ENCODE measurements at places on chromosomes 5 and 9.

DNA sequence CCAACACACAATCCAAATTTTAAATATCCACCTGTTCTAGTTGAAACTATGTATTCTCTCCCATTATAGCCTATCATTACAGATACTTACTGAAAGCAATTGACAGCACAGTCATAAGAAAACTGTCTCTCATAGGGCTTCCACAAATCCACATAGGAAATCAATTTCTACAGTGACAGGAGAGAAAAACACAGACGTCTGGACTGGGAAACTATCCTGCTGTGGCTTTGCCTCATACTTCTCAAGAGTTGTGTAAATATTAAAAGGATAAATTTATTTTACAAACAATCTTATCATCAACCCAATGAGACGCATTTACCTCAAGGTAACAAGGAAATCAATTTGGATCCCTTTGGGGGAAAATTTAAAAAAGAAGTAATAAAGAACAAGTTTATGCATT lies 517.5 kb downstream of the EFNA5 start:
- DNase-seq, result no peak

GRCh38 chr9:589723-590122 lies 251.8 kb upstream of the DMRT1 start:
- DNase-seq, result no peak

DNA sequence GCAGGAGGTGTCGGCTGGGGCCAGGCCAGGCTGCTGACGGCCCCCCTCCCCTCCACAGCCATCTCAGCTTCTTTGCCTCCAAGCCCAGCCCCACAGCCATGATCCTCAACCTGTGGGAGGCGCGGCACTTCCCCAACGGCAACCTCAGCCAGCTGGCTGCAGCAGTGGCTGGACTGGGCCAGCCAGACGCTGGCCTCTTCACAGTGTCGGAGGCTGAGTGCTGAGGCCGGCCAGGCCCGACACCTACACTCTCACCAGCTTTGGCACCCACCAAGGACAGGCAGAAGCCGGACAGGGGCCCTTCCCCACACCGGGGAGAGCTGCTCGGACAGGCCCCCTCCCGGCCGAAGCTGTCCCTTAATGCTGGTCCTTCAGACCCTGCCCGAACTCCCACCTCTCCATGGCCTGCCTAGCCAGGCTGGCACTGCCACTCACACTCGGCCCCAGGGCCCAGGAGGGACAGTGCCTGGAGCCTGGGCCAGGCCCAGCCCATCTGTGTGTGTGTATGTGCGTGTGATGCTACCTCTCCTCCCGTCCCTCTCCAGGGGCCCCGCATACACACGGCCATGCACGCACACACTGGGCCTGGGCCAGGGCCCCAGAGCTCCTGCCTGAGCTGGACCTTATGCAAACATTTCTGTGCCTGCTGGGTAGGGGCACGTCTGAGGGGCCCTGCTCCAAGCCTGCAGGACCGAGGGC lies 19.3 kb downstream of the HK3 start:
- no peak for DNase-seq

GRCh38 chr5:147568710-147569406 lies 59.0 kb upstream of the DPYSL3 start:
- no peak for DNase-seq

GRCh38 chr9:110148384-110148783 lies 59.6 kb downstream of the C9orf152 start:
- no peak for DNase-seq

DNA sequence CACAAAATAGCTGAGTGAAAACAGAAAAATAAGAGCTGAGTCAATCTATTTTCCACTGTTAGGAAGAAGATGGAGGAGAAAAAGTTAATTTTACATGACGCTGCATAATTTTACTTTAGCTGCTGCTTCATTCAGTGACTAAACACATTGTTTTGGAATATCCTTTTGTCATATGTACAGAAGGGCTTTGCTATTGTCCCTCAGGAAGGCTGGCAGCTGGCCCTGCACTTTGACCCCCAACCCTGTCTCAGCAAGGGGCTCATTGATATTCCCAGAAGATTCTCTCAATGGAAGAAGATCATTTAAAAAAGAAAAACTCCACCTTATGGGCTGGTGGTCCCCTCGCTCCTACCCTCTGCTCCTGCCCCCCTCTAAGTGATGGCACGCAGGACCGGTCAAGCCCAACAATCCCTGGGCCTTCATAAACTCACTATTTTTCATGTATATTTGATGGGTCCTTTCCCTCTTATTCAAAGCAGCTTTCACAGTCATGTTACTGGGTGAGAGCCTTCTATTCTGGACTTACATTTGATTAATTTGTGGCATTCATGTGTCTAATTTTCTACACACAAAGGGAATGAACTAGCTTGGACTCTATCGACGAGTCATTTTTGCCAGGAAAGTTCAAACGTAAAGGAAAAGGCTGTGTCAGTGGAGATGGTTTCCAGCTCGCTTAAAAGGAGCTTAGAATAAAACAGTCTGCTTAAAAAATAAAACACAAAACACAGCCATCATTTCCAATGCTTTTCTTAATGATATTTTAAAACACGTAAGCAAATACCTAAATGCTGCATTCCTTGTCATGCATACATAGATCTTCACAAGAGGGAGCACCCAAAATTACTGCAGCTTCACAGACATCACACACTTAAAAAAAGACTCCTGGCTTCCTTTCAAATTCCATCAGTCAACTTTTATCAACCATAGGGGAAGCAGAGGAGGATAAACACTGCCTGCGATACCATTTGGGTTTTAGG lies 104.7 kb downstream of the EFNA5 start:
- peak; percentile 71 for DNase-seq

DNA sequence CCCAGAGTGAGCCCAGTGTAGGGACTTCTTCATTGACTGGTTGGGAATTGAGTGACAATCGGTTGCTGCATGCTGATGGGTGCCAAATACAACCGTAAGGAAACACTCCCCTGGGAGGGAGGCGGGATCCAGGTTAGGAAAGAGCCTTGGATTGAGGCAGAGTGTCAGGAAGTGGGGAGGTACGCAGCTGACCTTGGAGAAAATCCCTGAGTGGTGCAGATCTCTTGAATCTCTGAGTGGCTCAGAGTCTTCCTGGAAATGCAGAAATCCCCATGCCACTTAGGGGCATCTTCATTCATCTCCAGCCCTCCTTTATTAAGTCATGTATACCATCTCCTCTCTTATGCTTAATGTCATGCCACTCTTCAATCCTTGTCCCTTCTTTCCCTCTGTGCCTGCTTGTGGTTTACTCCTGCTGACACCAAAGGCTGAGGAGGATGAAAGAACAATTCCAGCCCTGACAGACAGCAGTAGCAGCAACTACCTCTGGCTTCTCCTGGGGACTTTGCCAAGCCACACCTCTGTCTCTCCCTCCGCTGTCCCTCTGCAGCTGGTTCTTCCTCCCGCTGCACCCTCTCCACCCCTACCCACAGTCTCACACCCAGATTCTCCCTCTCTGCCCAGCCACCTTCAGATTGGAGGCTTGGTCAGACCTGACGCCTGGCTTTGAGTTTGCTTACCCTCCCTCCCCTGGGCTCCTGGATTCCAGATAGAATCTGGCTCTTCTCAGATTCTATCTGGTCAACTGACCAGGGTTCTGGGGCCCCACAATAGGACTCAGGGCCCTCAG lies 14.1 kb upstream of the LCP2 start:
- DNase-seq, result no peak

DNA sequence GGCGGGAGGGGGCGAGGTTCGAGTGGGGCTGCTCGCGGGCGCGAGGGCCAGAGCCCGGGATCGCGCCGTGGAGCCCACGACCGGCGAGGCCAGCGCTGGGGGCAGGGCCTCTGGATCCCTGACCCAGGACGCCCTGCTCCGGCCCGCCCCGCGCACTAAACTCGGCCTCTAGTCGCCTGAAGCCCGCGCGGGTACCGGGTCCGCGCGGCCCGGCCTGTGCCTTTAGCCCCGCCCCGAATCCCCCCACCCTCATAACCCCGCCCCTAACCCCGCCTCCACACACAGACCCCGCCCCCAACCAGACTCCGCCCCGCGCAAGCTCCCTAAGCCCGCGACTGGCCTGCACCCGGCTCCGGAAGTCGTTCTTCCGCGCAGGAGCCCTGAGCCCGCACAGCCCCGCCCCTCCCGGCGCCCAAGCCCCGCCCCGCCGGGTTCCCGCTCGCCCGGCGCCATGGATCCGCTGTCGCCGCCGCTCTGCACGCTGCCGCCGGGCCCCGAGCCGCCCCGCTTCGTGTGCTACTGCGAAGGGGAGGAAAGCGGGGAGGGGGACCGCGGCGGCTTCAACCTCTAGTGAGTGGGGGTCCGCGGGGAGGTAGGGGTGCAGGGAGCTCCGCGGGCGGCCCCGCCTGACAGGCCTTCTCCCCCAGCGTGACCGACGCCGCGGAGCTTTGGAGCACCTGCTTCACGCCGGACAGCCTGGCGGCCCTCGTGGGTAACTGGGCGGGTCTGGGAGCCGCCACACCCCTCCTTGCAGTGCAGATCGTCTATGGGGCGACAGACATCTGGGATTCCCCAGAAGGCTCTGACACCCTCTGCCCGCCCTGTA lies at the start of gene PAXX:
Gene PAXX, plus strand, starts transcription at position 430 of the 826 bp plus-strand sequence. Its CDS starts 22 bp downstream, at position 452.
- peak; percentile 86 for DNase-seq

- no peak for DNase-seq
Observed at GRCh38 chr5:138338411-138339090, 485 bp downstream of the FAM53C start.

DNA sequence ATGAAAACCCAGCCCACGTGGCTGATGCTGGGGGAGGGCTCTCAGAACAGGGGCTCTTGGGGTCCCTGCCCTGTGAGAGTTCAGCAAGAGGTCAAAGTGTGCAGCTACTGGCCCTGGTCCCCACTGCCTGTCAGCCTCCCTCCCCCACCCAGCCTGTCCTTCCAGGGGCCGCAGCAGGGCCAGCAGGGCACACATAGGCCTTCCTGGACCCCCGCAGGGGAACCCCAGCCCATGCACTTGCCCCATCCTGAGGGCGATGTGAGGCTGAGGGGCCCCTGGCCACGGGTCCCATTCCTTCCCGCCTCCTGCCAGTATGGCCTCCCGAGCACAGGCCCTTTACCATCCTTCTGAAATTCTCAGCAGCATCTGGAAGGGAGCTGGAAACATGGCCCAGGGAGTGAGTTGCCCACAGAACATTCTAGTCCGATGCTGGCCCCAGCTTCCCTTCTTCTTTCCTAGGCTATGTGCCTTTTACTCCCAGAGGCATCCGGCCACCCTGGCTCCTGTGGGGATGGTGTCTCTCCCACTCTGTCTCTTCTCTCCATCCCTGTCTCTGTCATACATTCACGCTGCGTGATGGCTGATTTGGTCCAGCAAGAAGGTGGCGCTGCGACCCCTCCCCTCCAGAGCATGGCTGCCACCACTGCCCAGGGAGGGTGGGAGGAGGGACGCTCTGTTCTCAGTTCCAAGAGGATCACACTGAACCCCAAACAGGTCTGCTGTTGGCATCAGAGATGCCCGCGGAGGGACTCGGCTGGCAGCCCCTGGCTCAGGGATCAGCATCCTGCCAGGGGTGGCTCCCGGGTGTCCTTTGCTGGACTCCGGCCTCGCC lies 19.6 kb downstream of the MRPL36 start:
- DNase-seq, result no peak

GRCh38 chr9:27967210-27967609 lies 393.9 kb upstream of the C9orf72 start:
- no peak for DNase-seq

DNA sequence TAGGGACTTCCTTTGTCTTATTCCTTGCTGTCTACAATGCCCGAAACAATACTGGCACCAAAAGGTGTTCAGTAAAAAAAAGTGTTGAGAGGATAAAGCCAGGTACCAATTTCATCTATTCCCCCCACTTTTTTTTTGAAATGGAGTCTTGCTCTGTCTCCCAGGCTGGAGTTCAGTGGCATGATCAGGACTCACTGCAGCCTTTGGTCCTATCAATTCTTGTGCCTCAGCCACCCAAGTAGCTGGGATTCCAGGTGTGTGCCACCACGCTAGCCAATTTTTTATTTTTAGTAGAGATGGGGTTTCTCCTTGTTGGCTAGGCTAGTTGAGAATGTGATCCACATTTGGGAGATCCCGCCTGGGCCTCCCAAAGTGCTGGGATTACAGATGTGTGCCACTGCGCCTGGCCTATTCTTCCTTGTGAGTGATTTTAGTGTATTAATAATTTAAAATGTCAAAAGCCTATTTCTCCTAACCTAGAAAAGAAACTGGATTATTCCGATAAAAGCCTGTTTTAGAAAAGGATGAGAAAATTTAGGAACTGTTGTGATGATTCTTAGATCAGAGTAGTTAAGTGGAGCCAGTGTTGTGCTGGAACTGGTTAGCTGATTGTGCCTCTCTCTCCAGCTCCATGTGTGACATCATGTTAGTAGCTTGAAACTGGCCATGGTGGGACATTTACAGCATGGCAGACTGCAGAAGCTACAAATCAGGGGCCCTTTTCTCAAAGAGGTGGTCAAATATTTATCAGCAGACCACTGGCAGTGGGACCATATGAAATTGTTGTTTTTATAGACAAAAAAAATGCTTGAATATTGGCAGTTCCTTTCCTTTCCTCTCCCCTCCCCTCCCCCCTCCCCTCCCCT lies 14.3 kb downstream of the CDC42SE2 start:
- DNase-seq, result no peak

- no peak for DNase-seq
Observed at GRCh38 chr5:7822449-7822848, 28.5 kb downstream of the CFAP90 start.

DNA sequence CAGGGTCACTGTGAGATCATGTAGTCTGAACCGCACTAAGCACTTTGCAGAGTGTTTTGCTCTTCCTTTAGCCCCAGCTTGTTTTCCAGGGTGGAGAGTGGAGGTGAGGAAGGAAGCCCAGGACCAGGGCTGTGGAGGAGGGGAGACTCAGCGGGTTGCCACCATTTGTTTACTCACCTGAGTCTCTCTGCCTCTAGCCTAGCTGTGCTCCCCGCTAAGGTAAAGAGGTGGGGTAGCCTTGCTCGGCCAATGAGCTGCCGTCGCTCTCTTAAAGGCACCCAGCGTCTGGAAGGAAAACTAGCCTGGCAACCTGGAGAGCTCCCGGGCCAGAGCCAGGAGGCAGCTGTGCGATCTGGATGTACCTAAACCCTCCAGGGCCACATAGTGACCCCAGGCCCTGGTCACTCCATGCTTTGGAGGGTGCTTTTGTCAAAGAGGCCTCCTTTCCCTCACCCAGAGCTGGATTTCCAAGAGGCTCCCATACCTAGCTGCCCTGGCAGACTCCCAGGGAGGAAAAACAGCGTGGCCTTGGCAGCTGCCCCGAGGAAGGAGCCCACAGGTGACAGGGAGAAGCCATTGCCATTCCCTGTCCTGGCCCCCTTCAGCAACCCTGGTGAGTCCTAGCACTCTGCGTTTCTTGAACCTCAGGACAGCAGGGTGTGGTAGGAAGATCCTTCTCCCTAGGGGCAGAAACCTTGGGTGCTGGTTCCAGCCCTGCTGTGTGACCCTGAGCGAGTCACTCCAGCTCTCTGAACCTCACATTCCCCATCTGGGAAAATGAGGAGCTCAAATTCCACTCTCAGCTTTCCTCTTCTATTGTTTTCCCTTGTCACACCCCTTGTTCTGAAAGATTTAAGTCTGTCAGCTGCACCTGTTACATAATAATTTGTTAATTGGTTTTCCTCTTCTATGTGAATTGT lies 42.4 kb upstream of the LARP1 start:
- DNase-seq, result no peak

- no peak for DNase-seq
Observed at GRCh38 chr5:111997308-111997707, 240.3 kb upstream of the NREP start.

DNA sequence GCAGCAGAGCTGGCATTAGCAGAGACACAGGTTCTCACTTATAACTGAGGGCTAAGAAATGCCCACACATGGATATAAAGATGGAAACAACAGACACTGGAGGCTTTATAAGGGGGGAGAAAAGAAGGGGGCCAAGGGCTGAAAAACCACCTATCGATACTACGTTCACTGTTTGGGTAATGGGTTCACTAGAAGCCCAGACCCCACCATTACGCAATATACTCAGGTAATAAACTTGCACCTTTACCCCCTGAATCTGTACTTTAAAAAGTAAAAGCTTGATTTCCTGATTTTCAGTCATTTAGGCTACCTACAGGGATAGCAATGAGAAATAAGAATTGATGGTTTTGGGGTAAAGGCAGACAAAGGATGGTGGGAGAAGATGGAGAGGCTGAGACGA lies 1.9 kb upstream of the MINAR2 start:
- no peak for DNase-seq

Measured in kidney capillary endothelial cell (primary cell).